ENCODE measurements at places on chromosomes 12 and 14. TPM values are rescaled to one million over a fixed set of nuclear protein-coding genes. Genes with fewer than 3 reads are reported as not detected.

DNA sequence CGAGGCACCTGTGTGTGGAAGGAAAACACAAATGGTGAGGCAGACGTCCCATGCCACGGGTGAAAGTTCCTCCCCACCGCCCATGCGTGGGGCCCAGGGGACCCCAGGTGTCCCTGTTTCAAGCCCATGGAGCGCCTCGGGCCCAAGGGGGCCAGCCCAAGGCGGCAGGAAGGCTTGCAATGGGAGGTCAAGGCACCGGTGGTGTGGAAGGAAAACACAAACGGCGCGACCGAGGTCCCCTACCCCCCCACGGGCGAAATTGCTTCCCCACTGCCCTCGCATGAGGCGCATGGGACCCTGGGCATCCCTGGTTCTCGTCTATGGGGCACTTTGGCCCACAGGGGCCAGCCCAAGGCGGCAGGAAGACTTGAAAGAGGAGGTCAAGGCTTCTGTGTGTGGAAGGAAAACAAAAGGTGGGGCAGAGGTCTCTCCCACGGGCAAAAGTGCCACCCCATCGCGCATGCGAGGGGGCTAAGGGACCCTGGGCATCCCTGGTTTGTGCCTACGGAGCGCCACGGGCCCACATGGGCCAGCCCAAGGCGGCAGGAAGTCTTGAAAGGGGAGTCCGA, 379.4 kb downstream of the ALG10 start:
- peak; percentile 1 for DNase-seq

GRCh38 chr12:93624595-93625294, 52.3 kb downstream of the SOCS2 start:
- DNase-seq = no peak

Gene MGP
- 0.26 TPM for total RNA-seq

- DNase-seq = no peak
These were observed 41.8 kb downstream of the CORO1C start for GRCh38 chr12:108689314-108690190.

All from endothelial cell (in vitro differentiated cells).